Forelimb muscle (tissue), 1 donor: ENCODE measurements at places on chromosomes 11 and 22. TPM values are rescaled to one million over a fixed set of nuclear protein-coding genes. Genes with fewer than 3 reads are reported as not detected.

- no peak for DNase-seq
These were observed 17.2 kb downstream of the HPS5 start for GRCh38 chr11:18304745-18305144.

- DNase-seq: no peak
These were observed 75.2 kb downstream of the PTPRJ start for GRCh38 chr11:48055292-48056132.

DAGLA gene
- polyA plus RNA-seq: 4.6 TPM

MMP27 gene
- polyA plus RNA-seq: not detected

PELI3 gene
- polyA plus RNA-seq: 6.9 TPM

GRCh38 chr22:25488244-25489020 lies 76.0 kb upstream of the GRK3 start:
- no peak for DNase-seq

- DNase-seq: no peak
These were observed 18.8 kb upstream of the PICK1 start for GRCh38 chr22:38038426-38038825.

GRCh38 chr22:42883121-42883520 lies 26.0 kb upstream of the ARFGAP3 start:
- no peak for DNase-seq

TRPM5 gene
- 0.04 TPM for polyA plus RNA-seq

- DNase-seq: peak; percentile 62
These were observed at the start of gene ADAMTS15 for GRCh38 chr11:130448416-130449309. ADAMTS15 (plus strand) TSS chr11:130448645; CDS start chr11:130448974, 329 bp downstream.

DNA sequence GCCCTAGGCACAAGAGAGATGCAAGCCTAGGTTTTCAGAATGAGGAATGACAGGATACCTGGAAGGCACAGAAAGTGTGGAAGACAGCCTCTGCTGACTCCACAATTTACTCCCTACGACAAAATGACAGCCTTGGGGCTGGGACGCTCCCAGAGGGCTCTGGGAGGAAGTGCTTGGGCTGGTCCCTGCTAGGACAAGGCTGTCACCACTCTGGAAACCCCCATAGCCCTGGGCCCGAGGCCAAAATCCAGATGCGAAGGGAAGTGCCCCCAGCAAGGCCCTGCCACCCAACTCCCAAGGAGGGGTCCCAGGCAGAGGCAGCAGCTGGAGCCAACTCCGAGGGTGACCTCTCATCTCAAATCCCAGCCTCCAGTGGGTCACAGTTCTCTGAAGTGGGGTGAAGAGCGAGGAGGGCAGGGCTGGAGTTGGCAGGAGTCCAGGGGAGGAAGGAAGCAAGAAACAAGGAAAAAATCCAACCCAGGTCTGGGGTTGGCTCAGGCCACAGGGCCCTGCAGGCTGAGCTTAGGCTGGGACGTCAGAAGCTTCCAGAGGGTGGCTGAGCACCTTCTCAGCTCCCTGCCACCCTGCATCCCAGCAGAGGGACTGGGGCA lies 6.3 kb upstream of the CDC42EP2 start:
- no peak for DNase-seq

DNA sequence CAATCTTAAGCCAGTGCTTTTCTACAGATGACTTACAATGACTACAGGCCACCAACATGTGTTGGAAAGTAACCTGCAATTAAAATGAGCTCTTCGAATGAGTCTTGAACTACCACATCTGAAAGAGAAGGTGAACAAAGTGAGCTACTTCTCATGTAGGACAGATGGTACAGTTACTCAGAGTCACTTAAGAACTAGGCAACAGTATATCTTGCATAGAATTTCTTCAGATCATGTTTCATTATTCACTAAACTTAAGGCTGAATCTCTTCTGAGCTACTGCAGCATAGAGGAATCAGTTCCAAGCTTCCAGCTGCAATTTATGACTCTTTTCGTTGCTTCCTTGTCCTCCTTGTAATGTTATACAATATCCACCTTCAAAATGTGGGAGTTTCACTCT lies 270.9 kb downstream of the TTC28 start:
- DNase-seq: no peak

RIBC2 gene
- 1.8 TPM for polyA plus RNA-seq

- no peak for DNase-seq
These were observed 147.4 kb downstream of the BLID start for GRCh38 chr11:121968638-121969037.

SLC7A4 gene
- polyA plus RNA-seq: 0.81 TPM

- DNase-seq: no peak
These were observed 233.3 kb downstream of the CEP164 start for GRCh38 chr11:117560780-117561530.

- DNase-seq: no peak
These were observed 9.4 kb downstream of the TMEM218 start for GRCh38 chr11:125102025-125102424.

- no peak for DNase-seq
These were observed 34.3 kb upstream of the MPPED1 start for GRCh38 chr22:43377548-43377895.

RASSF10 gene
- 0.35 TPM for polyA plus RNA-seq
